Activated naive CD4-positive, alpha-beta T cell treated with Interleukin-2 at 50 U/mL for 16 hours (primary cell): ENCODE measurements at places on chromosomes 11 and 22.

DNA sequence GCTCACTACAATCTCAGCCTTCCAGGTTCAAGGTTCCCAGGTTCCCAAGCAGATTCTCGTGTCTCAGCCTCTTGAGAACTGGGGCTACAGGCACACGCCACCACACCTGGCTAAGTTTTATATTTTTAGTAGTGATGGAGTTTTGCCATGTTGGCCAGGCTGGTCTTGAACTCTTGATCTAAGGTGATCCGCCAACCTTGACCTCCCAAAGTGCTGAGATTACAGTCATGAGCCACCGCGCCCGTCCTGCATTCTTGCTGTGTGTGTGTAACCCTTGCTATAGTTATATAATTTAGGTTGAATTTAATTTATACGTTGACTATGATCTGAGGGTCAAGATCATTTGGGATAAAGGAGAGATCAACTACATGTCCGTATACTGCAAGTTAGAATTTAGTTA is 29.3 kb upstream of the ROBO3 start:
- no peak for DNase-seq

DNA sequence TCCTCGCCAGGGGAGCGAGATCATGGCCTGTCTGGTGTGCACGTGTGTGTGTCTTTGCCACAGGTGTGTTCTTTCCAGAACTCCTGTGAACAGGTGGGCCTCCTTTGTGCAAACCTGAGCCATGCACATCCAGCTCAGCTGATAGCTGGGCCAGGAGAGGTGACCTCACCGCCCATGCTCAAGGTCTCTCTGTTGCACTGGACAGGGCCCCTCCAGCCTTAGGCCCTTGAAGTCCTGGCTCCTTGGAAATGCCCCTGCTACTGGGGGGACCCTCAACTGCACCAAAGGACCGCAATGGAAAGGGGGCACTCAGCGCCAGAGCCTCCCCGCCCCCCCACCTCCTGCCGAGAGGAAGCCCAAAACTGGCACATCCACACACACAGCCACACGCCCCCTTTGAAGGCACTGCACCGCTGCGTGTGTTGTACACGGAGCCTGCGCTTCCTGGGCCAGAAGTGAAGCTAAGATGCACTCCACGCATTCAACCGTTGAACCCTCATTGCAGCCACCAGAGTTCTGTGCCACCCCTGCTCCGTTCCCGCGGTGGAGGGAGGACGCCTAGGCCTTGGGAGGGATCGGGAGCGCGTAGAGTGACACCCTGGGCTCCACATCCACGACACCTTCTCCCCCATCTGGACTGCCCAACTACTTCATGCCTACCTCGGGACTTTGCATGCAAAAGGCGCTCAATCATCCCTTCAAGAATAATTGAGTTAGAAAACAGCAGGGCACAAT is 16.4 kb upstream of the IL2RB start:
- no peak for DNase-seq

DNA sequence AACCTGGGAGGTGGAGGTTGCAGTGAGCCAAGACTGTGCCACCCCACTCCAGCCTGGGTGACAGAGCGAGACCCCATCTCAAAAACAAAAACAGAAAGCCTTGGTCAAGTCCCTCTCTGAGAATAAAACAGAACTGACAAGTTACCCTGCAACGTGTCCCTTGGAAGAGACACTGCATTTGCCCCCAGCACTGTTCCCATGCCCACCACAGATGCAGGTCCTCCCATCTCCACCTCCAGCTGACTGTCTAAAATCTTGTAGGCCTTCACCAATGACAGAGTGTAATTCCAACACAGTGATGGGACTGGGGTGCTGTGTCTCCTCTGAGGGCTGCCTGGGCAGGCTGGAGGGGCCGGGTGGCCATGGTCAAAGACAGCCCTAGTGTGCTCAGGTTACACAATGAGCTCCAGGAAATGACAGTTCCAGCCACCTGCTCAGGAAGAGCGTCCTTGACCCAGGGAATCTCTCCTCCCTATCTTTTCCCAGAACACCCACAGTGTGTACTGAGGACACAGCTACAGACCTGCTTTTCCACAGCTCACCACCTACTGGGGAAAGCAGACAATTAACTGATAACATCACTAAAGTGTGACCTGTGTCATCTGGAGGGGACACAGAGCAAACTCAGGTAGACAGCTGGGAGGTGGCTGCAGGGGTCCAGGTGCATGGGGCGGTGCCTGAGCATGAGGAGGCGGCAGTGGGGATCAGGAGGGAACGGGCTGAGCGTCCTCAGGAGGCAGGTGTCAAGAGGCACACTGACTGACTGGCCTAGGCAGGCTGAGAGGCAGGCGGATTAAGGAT is 56.4 kb downstream of the ARFGAP3 start:
- no peak for DNase-seq

DNA sequence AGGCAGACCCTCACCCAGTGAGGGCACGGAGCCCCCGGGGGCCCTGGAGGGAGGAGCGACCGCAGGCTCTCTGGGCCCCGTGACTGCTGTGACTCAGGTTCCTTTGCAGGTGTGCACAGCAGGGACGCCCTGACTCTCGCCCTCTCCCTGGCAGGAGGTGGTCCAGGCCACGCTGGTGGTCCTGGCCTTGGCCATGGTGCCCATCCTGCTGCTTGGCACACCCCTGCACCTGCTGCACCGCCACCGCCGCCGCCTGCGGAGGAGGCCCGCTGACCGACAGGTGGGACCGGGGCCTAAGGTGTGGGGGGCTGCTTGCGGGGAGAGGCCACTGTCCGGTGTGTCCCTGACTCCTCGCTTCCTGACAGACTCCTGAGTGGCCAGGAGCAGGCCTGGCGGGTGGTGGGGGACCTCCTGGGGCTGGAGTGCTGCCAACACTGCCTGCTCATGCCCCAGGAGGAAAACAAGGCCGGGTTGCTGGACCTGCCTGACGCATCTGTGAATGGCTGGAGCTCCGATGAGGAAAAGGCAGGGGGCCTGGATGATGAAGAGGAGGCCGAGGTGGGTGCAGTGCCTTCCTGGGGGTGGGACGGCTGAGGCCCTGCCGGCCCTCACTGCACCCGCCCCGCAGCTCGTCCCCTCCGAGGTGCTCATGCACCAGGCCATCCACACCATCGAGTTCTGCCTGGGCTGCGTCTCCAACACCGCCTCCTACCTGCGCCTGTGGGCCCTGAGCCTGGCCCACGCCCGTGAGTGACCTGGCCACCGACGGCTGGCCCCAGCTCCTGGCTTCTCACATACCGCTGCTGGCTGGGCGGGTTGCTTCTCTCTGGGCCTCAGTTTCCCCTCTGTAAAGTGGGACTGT is 10.9 kb downstream of the TCIRG1 start:
- no peak for DNase-seq

DNA sequence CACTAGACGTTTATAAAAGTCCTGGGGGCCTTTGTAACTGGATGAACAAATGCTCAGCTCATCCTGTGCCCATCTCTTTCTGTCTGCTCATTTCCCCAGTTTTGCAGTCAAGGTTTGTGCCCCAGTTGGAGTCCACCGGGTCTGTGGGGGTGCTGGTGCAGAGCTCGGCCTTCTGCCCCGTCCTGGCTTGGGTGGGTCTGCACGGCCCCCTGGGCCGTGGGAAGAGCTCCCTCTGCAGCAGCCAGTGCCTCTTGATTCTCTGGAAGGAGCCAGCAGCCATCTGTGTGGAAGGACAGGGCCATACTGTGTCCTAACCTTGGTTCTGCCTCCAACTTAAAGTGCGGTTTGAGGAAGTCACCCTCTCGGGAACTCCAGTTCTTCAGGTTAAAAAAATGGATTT is 140.2 kb downstream of the NTM start:
- no peak for DNase-seq

- DNase-seq, result no peak
These were observed 24.2 kb downstream of the RTN3 start for GRCh38 chr11:63705526-63705925.

DNA sequence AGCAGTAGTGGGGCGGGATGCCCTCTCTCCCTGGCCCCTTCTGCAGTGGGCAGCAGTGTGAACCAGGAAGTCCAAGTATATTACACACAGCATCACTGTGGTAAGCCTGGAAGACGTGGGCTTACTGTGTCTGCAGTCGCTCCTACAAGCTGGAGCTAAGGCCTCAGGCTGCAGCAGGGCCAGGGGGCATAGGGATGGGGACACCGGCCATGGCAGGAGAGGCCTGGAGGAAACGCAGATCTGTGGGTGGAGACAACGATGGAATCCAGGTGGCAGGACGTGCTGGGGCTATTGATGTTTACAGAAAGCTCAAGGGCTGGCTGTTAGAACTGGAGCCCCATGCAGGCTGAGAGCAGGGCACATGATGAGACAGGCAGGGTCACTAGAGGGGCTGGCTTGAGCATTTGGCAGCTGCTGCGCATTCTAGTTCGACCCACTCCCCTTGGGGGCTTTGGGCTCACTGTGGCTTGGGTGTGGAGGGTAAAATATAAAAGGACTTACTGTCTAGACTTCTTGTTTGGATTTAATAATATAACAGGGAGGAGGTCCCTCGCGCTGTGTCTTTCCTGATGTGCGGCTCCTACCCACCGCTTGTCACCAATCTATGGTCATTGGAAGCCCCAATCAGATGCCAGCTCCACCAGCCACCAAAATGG is 539.5 kb downstream of the TBC1D22A start:
- DNase-seq, result no peak

GRCh38 chr22:30802202-30803166 is 107.8 kb downstream of the OSBP2 start:
- peak; percentile 66 for DNase-seq

- DNase-seq, result no peak
These were observed 120.7 kb downstream of the CCDC81 start for GRCh38 chr11:86495351-86495750.

DNA sequence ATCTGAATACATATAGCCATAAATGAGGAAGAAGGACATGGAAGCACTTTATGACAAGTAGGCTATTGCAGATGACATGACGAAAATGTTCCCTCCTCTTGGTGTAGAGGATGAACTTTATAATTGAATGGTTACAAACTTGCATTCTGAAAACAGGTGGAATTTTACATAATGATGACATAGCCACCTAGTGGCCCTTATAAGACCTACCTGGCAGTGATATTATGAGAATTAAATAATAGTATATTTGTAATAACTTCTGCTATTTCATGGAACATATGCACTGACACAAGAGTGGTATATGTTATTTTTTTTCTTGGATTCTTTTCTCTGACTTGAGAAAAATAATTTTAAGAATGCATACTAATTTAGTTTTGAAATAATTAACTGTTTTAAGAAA is 22.9 kb downstream of the TRIM22 start:
- no peak for DNase-seq

DNA sequence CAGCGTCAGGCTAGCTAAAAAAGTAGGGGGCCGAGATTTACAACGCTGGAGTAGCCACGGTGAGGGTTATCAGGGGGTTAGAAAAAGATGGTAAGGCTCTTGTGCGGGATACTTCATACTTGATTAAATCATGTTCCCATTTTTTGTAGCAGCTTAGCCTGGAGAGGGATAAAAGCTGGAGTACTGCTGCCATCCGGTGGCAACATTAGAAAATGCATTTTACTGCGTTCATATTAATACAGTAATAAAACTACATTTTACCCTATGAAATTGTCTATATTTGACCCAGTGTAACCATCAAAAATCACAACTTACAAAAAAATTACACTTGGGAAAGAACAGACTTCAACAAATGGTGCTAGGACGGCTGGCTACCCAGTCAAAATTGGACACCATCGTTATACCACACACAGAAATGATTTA is 17.3 kb downstream of the RPUSD4 start:
- DNase-seq, result peak; percentile 18

- DNase-seq, result no peak
These were observed 1.0 kb downstream of the CTSD start for GRCh38 chr11:1762537-1763302.

GRCh38 chr11:70233511-70233934 is 30.4 kb downstream of the FADD start:
- no peak for DNase-seq

DNA sequence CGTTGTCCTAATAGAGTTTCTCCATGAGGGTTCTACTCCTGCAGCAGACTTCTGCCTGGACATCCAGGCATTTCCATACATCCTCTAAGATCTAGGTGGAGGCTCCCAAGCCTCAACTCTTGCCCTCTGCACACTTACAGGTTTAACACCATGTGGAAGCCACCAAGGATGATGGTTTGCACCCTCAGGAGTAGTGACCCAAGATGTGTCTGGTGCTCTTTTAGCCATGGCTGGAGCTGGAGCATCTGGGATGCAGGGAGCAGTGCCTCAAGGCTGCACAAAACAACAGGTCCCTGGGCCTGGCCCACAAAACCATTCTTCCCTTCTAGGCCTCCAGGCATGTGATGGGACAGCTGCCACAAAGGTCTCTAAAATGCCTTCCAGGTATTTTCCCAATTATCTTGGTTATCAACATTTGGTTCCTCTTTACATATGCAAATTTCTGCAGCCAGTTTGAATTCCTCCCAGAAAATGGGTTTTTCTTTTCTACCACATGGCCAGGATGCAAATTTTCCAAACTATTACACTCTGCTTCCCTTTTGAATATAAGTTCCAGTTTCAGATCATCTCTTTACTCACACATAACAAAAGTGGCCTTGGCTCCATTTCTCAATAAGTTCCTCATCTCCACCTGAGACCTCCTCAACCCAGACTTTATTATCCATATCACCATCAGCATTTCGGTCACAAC is 69.5 kb upstream of the GNAZ start:
- DNase-seq, result no peak

DNA sequence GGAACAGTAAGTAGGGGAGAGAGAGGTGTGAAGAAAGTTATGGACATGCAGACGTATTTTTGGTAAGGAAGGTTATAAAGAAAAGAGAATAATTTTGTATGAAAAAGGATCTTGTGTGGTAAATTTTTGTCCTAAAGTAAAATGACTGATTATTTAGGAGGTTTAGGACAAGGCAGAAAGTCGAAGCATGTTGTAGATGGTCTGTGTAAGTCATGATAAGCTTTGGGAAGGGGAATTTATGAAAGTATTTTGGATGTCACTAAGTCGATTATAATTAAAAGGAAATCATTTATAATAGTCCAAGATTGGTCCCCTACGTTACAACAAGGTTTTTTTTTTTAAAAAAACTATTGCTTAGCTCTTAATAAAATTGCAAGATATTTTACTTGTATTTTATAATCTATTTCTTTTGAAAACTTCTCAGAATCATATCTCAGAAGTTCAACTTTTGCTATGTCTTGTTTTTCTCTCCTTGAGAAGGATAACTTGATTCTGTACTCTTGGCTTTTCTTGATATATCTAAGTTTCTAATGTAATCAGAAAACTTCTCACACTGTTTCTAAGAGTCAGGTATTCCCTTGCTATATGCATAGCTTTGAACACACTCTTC is 10.9 kb upstream of the CABP2 start:
- no peak for DNase-seq
